ENCODE measurements at places on chromosomes 1 and 21.

DNA sequence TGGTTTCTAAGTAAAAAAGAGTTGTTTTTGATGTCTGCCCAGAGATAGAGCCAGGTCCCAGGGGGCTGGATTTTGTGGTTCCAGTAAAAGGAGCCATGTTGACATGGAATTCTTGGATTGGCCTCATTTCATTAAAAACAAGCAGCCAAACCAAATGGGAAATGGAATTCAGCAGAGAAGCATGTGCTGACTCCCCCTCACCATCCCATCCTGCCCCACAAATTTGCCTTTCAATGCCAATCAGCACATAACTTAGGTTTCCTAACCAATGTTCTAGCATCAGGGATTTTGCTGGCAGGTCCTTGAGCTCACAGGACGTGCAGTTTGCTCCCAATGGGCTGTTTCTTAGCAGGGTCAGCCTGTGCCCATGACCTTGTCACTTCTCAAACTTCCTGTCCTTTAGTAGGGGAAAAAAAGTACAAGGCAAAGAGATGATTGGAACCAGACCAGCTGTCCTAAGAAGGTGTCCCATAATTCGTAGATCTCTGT is 101.5 kb upstream of the GADD45A start:
- no peak for DNase-seq

DNA sequence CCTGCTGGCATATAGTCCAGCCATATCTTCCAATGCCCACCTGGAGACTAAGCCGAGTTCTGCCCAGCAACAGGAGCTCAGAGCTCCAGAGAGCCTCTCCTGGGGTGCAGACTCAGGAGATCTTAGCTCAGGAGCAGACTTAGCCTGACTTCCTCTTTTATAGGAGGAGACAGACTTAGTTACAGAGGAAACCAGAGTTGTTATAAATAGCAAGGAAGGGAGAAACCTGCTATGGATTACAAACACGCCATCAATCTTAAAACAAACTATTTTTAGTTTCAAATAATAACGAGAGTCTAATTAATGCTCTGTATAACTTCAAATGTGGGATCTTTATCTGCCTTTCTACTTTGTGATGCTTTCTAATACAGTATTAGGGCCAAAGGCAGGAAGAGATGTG is 3.3 kb upstream of the KIF21B start:
- no peak for DNase-seq

DNA sequence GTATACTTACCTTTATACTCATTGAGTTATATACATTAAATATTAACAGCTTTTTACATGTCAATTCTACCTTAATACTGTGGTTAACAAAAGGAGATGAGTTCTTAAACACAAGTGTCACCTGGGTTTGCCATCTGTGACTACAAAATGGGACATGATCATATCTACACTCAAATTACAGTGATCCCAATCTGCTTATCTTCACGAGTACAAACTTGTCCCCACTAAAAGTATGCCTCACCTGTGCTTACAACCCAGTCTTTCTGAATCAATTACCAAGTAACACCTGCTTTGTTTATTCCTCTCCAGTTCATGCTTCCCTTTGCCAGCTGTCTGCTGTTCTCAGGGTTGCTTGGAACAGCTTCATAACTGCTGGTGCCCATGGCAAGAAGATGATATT is 8.8 kb downstream of the CD1E start:
- DNase-seq: no peak

DNA sequence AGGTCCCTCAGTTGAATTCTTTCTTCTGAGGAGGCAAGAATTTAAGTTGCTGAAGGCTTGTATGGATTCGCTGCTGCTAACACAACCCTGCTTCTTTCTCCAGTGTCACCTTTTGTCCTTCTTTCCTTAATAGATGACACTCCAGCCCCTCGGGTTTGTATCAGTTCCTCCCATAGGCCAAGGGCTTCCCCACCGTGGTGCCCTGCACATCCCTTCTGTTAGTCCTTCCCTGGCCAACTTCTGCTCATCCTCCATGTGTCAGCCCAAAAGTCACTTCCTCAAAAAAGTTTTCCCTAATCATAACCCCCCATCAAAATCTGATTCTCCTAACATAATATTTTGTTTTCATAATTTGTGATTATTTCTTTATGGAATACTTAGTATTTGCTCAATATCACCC is 190.4 kb downstream of the RHOU start:
- DNase-seq: no peak

GRCh38 chr1:92910081-92910480 is 51.2 kb downstream of the DIPK1A start:
- DNase-seq: no peak

GRCh38 chr1:119008483-119009311 is 20.6 kb upstream of the TBX15 start:
- no peak for DNase-seq

DNA sequence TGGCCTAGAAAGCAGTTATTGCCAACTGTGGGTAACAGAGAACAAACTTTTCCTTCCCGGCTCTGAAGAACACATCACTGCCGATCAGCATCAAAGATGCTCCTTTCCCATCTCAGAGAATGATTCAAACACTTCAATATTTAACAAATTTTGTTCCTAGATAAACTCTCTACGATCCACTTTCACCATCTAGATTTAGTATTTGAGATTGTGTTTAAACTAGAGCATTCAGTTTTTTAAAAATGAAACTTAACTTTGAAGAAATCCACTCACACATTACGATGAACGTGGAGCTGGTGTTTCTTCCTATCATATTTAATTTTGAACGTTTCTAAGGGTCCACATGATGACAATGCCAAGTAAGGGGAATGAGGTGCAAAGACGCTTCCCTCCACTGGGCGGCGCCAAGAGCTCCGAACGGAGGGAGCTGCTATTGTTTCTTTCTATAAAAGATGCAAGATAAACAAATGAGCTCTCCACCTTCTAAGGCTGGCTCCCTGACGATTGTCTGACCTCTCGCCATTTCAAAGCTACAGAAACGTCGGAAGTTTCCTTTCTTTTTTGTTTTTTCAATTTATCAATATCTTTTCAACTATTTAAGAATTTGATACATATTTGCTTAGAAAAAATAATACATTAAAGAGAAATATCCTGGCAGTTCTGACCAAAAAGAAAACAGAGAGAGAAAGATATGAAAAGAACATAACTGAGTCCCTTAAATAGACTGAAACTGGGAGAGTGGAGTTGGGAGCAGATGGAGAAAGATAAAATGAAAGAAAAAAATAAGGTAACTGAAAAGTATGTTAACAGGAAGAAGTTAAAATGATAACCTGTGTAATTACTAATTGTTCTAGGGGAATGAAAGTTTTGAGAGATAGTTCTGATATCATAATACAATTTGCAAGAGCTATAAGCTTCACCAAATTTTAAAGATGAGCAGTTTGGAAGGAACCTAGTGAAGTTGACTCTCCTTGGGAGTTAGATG is 4.4 kb upstream of the BARHL2 start:
- peak; percentile 31 for DNase-seq

GRCh38 chr1:218322762-218323161 is 22.4 kb upstream of the TGFB2 start:
- DNase-seq: no peak

- DNase-seq: no peak
Measured at GRCh38 chr21:38954588-38955004, 148.9 kb downstream of the ETS2 start.

GRCh38 chr21:41620982-41621381 is 113.0 kb upstream of the TMPRSS2 start:
- DNase-seq: no peak

GRCh38 chr1:3275471-3276340 is 178.8 kb upstream of the ARHGEF16 start:
- DNase-seq: no peak

DNA sequence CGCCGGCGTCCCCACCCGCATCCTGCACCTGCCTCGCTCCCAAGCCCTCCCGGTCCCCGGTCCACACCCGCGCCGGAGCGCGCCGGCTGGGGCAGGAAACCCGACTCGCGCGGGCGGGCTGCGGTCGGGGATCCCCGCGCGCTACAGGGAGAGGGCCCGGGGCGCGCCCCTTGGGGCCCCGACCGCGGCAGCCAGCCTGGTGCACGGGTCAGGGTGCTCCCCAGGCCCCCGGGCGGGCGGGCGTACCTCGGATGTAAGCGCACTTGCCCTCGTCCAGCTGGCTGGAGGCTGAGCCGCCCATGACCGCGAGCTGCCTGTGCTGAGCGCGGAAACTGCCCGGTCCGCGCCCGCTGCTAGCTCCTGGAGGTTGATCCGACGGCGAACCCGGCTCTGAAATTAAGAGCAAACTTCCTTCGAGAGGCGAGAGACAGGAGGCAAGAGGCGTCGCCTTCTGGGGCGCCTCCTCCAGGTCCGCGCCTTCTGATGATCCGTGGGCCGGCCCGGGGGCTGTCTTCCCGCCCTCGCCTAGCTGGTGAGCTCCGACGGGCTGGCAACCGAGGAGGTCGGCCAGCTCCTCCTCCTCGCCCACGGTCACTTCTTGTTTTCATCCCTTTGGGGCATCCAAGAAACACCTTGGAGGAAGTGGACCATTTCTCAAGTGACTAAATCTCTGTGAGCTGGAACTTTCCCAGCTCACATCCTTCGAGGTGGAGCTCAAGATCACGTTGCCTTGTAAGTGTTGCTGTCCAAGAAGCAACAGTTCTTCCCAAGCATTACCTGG is at the start of gene NIBAN1:
TSS of gene NIBAN1 (minus strand) at position 453 of the 781 bp plus-strand sequence. CDS start at position 301, 152 bp downstream.
- DNase-seq: peak; percentile 25

- DNase-seq: no peak
Measured at GRCh38 chr1:94708811-94709210, 111.3 kb upstream of the SLC44A3 start.

DNA sequence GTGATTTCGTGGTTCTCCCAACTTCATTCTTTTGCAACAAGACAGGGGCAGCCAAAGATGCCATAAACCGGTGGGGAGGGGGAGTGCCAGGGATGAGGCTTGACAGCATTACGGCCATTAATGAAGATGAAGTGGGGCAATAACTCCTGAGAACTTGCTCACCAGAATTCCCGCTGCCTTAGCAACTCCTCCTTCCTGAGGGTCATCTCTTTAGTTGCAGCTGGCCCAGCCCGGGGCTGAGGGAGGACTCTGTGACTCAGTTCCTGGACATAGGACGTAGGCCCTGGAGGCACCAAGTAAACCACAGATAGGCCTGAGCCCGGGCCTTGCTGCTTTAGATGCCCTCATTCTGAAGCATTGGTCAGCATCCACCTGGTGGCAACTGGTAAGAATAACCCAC is 330.2 kb downstream of the RRAGC start:
- no peak for DNase-seq

- no peak for DNase-seq
Measured at GRCh38 chr1:214660190-214660589, 57.2 kb downstream of the CENPF start.

- DNase-seq: no peak
Measured at GRCh38 chr1:181010789-181011188, 11.9 kb downstream of the STX6 start.

GRCh38 chr1:40519517-40519916 is 10.9 kb downstream of the EXO5 start:
- DNase-seq: no peak

- DNase-seq: peak; percentile 14
Measured at GRCh38 chr1:233328142-233328921, 808 bp downstream of the MAP3K21 start.

GRCh38 chr1:184755226-184756065 is 788 bp upstream of the EDEM3 start:
- DNase-seq: no peak

DNA sequence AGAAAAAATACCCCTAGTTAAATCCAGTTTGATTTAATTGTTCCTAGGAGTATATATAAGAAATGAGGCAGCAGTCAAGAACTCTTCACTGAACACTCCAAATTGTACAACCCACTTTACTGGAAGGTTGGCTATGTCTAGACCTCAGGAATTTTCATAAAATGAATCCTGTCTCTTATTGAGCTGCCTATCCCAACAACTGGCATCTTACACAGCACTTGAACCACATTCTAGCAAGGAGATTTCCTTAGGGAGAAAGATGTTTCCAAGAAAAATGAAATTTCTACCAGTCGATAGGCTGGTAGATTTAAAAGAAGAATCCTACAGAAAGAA is 16.3 kb downstream of the RNF19B start:
- DNase-seq: no peak

- DNase-seq: no peak
Measured at GRCh38 chr1:45015683-45016082, 3.6 kb downstream of the UROD start.

GRCh38 chr1:35243691-35244090 is 24.8 kb upstream of the ZMYM4 start:
- DNase-seq: no peak

GRCh38 chr1:228171221-228171891 is 5.8 kb downstream of the IBA57 start:
- no peak for DNase-seq
